ENCODE measurements at places on chromosomes 7 and 10. TPM values are rescaled to one million over a fixed set of nuclear protein-coding genes. Genes with fewer than 3 reads are reported as not detected.

The TRIM50 gene
- not detected for total RNA-seq

The TRDMT1 gene
- total RNA-seq = 2.0 TPM

The CALCR gene
- not detected for total RNA-seq

The KIAA1549 gene
- 8.7 TPM for total RNA-seq

The ASB10 gene
- total RNA-seq = not detected

The CD36 gene
- 3.5 TPM for total RNA-seq

The CTAGE6 gene
- 0.88 TPM for total RNA-seq

The DMBT1 gene
- 0.12 TPM for total RNA-seq

The HOXA3 gene
- 6.1 TPM for total RNA-seq

The PVRIG gene
- not detected for total RNA-seq

The NACAD gene
- 7.9 TPM for total RNA-seq

The HHEX gene
- 76.5 TPM for total RNA-seq

The NOC3L gene
- 11.0 TPM for total RNA-seq

The MRPS16 gene
- total RNA-seq = 46.3 TPM

The DDX56 gene
- total RNA-seq = 89.5 TPM

The GJD4 gene
- total RNA-seq = not detected

The TLX1 gene
- total RNA-seq = not detected

The GHRHR gene
- total RNA-seq = not detected

The ENTPD7 gene
- 15.4 TPM for total RNA-seq

The STEAP2 gene
- total RNA-seq = 0.05 TPM

The HOXA9 gene
- 36.1 TPM for total RNA-seq

The EBF3 gene
- total RNA-seq = 2.0 TPM

The FFAR4 gene
- total RNA-seq = not detected

The NEUROD6 gene
- total RNA-seq = not detected

All from glomerular endothelial cell (primary cell).